Islet precursor cell (in vitro differentiated cells): ENCODE measurements at places on chromosomes 3 and 15.

- no peak for DNase-seq
These were observed 263.4 kb upstream of the WNT5A start for GRCh38 chr3:55750525-55750924.

DNA sequence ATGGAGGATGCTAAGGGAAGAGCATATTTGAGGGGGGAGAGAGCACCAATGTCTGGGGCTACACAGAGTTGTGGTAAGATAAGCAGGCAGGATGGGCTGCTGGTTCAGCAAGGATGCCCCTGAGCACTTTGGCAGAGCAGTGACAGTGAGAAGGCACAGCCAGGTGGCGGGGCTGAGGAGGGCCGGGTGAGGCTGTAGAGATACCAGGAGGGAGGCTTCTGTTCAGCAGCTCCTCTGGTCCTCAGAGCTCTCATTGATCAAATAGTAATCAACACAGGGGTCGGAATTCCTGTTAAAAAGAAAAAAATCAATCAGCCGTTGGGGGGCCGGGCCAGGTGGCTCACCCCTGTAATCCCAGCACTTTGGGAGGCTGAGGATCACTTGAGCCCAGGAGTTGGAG lies 11.5 kb upstream of the XIRP1 start:
- no peak for DNase-seq

DNA sequence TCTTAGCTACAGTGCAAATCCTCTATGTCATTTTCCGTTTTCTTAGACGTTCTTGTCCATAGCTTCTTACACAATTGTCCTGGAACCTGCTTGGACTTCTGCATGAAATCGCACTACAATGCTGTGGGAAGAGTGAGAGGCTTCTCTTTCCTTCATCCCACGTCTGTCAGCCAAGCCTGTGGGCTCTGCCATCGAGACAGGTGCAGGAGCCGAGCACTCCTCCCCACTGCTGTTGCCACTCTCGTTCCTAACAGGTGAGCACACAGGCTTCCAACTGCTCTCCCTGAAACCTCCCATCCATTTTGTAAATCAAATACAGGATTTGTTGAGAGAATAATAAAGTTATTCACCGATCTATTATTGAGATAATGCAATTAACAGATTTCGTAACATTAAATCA lies 23.5 kb downstream of the ZXDC start:
- peak; percentile 37 for DNase-seq

DNA sequence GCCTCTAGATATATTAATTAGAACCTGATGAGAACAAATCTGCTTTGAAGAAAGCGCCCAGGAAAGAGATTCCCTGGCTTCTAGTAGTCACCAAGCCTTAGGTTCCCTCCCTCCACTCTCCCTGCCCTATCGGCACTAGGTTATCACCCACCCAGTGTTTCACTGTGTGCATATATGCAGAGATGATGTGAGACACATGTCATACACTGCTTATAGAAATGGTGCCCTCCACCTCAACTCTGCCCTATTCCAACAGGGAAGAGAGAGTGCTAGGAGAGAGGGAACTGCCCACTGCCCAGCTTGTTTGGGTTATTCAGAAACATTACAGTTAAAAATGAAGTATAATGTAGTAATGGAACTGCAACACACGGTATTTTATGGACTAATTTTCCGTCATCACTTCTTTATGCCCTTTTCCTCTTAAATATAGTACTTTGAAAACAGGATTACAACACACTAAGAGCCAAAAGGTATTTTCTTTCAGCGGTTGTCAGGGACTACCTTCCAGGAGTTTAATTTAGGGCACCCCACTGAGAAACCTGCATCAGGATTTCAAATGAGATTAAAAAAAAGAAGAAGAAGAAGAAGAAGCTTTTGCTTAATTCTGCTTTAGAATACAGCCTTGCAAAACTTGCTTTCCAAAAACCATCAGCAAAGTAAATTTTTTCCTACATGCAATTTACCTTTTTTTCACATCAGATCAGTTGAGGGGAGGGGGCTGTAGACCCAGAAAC lies 55.3 kb downstream of the MEIS2 start:
- no peak for DNase-seq

- no peak for DNase-seq
These were observed 3.4 kb upstream of the PPP1R14D start for GRCh38 chr15:40831861-40832260.

GRCh38 chr15:58066042-58066867 lies 744 bp upstream of the ALDH1A2 start:
- DNase-seq, result peak; percentile 87

DNA sequence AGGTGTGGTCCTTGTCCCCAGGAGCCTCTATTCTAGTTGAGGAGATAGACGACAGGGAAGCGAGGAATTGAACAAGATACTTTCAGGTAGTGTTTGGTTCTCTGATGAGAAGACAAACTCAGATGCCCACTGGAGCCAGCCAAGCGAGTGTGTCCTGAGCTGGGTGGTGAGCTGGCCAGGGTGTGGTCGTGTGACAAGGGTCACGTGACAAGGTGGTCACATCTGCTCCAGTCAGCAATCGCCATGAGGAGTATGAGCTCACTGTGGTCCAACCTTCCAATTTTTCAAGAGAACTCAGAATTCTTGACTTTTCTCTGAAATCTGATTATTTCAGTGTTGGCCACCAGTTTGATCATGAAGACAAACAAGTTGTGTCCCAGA lies 39.5 kb downstream of the SLC6A6 start:
- no peak for DNase-seq

GRCh38 chr3:15787941-15788340 lies 9.8 kb downstream of the ANKRD28 start:
- DNase-seq, result no peak

GRCh38 chr15:26314577-26314976 lies 451.4 kb upstream of the ATP10A start:
- no peak for DNase-seq
